Activated CD4-positive, alpha-beta T cell treated with anti-CD3 and anti-CD28 coated beads, Interleukin-2, amount 50 U/mL, for 4 hours (primary cell): ENCODE measurements at places on chromosomes 12 and 14.

GRCh38 chr12:50218386-50218785 is 51.2 kb upstream of the CERS5 start:
- no peak for DNase-seq

DNA sequence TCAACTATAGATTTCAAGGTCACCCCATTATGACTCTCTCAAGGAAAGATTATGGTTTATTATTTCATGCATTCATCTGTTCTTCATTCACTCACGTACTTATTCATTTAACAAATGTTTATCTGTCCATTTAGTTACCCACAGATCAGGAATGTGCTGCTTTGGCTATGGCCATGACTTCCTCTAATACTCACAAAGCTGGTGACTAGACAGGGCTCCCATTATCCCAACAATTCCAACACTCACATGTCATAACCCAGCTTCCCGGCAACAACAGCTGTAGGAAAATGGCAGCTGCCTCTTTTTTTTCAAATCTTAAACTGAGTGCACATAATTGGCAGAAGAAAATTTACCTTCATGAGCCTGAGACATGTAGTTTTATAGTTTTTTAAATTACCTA is 190.8 kb upstream of the CCDC196 start:
- no peak for DNase-seq

- no peak for DNase-seq
These were observed 400.9 kb upstream of the CCDC196 start for GRCh38 chr14:66085224-66085623.

GRCh38 chr14:54348923-54349620 is 47.7 kb upstream of the CDKN3 start:
- no peak for DNase-seq

DNA sequence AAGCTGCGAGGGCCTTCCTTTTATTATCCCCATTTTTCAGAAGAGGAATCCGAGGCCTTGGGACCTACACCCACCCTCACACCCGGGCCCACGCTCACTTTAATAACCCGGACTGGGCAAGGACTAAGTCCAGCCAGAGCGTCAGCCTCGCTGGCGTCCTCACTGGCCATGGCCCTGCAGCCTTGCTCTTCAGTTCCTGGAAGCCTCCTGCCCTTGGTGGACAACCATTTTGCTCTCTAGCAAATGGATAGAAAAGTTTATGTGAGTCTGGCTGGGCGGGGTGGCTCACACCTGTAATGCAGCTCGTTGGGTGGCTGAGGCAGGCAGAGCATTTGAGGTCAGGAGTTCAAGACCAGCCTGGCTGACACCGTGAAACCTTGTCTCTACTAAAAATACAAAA is 9.8 kb downstream of the RTL1 start:
- DNase-seq = no peak

- no peak for DNase-seq
These were observed 841.1 kb downstream of the NRXN3 start for GRCh38 chr14:79011091-79011919.

GRCh38 chr12:52186118-52186840 is 5.5 kb downstream of the KRT80 start:
- no peak for DNase-seq

DNA sequence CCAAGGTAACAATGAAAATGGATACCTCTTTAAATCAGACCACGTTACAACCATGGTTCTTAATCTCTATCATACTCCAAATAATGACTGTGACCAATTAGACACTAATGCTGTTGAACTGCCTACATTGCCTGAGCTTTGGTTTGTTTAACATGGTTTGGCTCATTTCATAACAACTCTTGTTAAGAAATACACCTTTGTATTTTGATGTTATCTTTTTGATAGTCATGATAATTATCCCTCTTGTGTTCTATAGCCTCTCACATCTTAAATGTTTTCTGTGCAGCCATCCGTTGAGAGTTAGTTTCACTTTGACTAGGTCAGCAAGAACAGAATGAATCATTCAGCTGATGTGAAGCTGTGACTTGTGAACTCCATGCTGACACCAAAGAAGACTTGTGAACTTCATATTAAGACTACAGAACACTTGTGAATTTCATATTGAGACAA is 75.5 kb upstream of the RERGL start:
- no peak for DNase-seq
